ENCODE measurements at places on chromosomes 7 and 10. TPM values are rescaled to one million over a fixed set of nuclear protein-coding genes. Genes with fewer than 3 reads are reported as not detected.

GRCh38 chr10:72790216-72790990 lies 98.5 kb downstream of the MCU start:
- no peak for DNase-seq

DNA sequence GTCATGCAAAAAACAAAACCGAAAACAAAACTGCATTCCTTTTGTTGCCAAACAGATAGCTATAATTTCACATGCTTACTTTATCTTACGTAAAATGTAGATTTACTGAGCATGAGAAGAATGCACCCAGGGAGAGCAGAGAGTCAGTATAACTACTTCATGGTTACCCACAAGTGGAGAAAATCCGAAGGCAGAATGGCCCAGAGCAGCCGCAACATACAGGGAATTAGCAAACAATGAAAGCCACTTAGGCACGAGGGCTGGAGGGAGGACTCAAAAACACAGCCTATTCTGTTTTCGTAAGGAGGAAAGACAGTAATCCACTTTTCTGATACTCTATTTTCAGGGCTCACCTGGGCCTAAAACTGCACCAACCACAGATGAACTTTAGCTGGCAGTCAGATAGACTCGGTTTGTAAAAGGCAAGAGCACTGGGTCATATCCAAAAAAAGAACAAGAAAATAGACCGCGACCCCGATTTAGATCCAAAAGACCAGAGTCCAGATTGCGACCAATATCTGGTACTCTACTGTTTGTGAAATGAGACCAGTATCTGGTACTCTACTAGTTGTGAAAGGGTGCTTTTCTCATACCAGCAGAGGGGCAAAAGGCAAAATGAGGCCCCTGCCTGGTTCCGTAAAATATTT lies 1.3 kb downstream of the ITPRIP start:
- DNase-seq = no peak

DNA sequence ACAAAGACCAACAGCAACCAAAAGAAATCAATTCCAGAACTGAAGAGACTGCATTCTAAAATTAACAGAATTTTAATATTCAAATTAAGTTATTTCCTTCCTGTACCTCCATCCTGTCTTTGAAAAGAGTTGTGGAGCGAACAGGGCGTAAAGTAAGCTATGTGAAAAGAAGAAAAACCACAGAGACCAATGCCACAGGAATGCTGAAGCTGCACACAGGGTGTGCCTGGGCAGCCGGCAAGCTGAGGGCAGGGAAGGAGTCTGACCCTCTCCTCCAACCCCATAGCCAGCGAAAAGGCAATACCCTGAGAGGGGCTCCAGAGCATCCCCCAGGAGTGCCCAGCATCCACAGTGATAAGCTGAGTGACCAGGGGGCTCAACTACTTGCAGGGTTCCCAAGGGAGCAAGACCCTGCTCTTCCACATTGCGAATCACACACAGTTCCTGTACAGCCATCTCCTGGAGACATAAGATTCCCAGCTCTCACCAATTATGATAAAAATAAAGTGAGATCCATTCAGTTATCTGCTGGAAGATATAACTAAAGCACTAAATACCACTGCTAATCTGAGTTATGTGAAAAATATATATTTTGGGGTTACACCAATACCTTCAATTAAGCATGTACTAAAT lies 93.8 kb downstream of the PARD3 start:
- peak; percentile 87 for DNase-seq

GRCh38 chr7:69893906-69894305 lies 295.6 kb downstream of the AUTS2 start:
- no peak for DNase-seq

DNA sequence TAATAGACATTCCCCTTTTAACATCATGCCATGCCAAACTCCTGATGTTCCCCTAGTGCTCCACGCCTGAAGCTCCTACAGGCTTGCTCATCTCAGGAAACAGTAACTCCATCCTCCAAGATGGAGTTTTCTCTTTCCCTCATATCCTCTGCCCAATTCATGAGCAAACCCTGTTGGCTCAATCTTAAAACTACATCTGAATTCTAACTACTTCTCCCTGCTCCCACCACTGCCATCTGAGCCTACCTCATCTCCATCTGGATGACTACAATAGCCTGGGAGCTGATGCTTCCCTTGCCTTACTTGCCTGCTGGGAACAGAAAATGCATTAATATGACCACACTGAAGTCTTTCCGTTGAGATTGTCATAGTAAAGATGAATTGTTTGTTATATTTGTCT lies 271.7 kb upstream of the MKLN1 start:
- peak; percentile 9 for DNase-seq

DNA sequence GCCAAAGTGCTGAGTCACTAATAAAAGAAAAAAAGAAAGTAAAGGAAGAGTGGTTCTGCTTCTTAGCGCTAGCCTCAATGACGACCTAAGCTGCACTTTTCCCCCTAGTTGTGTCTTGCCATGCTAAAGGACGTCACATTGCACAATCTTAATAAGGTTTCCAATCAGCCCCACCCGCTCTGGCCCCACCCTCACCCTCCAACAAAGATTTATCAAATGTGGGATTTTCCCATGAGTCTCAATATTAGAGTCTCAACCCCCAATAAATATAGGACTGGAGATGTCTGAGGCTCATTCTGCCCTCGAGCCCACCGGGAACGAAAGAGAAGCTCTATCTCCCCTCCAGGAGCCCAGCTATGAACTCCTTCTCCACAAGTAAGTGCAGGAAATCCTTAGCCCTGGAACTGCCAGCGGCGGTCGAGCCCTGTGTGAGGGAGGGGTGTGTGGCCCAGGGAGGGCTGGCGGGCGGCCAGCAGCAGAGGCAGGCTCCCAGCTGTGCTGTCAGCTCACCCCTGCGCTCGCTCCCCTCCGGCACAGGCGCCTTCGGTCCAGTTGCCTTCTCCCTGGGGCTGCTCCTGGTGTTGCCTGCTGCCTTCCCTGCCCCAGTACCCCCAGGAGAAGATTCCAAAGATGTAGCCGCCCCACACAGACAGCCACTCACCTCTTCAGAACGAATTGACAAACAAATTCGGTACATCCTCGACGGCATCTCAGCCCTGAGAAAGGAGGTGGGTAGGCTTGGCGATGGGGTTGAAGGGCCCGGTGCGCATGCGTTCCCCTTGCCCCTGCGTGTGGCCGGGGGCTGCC lies at the start of gene IL6:
TSS of gene IL6 (plus strand) at position 294 of the 807 bp plus-strand sequence. CDS start at position 357, 63 bp downstream.
- DNase-seq = peak; percentile 72

- DNase-seq = no peak
Measured at GRCh38 chr10:126309228-126309883, 78.9 kb downstream of the ADAM12 start.

DNA sequence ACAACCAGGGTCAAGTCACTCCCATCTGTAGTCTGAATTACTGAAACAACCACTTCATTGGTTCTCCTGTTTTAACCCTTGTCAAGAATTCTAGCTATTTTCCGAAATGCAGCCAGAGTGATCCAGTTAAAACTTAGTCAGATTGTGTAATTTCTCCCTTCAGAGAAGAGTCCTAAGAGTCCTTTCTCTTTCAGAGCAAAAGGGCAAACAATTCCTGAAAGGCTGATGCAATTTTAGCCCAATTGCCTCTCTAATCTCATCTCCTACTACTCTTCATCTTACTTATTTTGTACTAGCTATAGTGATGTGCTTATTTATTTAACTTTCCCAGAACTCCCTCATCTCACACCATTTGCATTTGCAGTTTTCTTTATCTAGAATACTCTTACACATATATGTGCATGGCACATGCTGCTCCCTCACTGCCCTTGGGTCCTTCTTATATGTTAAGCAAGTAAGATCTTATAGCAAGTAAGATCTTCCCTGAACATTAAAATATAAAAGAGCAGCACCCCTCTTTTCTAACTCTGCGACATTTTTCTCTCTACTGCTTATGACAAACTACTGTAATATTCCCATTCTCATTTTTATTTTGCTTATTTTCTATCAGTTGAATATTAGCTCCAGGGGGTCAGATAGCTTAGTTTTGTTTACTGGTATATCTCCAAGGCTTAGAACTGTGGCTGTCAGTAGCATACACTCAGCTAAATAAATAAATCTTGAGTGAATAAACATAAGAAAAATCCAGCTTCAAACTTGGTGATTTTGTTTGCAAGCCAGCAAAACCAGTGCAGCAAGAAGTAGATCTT lies 44.6 kb downstream of the HGF start:
- DNase-seq = no peak

GRCh38 chr7:38300175-38300574 lies 26.7 kb upstream of the TARP start:
- no peak for DNase-seq

DNA sequence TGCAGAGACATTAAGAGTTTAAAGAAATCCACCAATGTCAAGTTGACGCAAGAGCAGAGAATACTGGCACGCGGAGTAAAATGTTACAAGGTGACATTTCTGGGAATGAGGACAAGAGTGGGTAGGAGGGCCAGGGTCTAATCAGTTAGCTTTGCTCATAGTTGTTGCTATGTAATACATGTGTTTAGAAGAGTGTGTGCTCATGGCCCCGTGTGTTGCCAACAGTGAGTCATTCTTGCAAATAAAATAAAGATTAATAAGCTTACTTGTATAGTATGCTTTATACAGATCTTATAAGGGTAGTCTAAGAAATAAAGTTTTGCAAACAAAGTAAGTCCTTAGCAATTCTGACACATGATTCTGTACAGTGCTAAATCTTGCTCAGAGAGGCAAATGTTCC lies 64.5 kb downstream of the DNMBP start:
- DNase-seq = peak; percentile 92

DNA sequence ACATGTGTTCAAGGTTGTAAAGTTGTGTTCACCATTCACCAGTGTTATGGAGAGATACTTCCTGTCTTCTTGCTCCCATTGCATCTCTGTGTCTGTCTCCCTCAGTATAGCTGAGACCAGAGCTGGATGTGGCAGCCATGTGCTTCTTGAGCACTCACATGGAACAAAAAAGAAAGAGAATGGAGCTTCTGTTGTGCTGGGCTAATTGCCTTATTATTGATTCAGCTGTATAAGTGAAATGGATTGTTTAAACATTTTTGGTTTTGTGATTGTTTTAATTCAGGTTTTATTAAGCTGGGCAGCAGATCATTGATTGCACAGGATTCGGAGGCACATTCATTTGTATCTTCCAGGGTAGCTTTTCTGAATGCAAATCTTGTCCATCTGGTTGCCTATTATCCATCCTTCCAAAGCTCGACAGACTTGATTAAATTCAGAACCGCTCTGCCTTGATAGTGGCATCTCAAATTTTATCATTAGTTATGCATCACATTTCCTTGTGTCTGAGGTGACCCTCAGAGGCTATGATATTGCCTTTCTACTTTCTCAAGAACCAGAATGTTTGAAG lies 119.9 kb downstream of the CCNY start:
- DNase-seq = no peak

Gene CRHR2
- total RNA-seq = not detected

Gene CFAP43
- 0.36 TPM for total RNA-seq

Gene SEMA3C
- 421 TPM for total RNA-seq

Gene TCAF2
- total RNA-seq = 1.8 TPM

Gene SFTPA1
- total RNA-seq = not detected

Gene OPN4
- total RNA-seq = not detected

Gene PRLHR
- not detected for total RNA-seq

Gene PRSS2
- total RNA-seq = not detected
